ENCODE measurements at places on chromosomes 3 and 15.

DNA sequence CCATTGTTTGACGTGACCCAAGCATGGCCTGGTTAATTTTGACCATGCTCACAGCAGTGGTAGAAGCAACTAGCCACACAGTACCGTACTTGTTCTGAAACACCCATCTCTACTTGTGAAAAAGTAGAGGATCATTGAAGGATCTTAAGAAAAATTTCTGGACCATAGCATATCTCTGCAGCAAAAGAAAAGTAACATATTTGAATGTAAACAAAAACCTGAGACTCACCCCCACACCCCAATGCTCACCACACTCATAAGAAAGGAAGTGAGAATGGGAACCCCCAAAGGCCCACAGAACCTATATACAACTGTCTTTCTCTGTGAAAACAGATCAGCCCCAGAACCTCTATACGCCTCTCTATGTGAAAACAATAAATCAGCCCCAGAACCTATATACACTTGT is 33.8 kb upstream of the TFRC start:
- no peak for DNase-seq

- no peak for DNase-seq
Measured at GRCh38 chr3:158368271-158368670, 202.7 kb upstream of the MLF1 start.

GRCh38 chr3:104604326-104605010 is 762.2 kb upstream of the ALCAM start:
- DNase-seq: no peak

- DNase-seq: peak; percentile 37
Measured at GRCh38 chr3:132788301-132788671, 66.1 kb upstream of the NPHP3 start.

DNA sequence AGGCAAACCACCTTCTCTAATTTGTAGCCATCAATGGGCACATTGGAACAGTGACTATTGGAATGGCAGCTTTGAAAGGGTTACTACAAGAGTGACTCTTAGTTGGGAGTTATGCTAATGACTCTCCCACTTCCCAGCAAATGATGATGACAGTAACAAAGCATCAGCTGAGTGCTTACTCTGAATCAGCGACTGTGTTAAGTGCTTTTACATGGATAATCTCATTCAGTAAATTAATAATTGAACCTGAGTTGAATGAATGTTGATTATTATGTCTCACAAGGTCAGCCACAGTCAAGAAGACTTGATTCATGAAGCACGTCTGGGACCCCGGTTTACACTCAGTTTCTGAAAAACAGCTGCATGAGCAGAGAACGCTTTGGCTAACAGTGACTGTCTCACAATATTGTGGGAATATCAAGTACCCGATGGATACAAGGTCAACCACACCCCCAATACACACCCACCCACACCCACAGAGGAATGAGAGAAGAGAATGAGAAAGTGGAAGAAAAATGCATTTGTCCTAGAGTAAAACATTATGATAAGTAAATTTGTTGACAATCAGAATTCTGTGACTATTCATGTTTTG is 242.0 kb upstream of the FEZF2 start:
- no peak for DNase-seq

DNA sequence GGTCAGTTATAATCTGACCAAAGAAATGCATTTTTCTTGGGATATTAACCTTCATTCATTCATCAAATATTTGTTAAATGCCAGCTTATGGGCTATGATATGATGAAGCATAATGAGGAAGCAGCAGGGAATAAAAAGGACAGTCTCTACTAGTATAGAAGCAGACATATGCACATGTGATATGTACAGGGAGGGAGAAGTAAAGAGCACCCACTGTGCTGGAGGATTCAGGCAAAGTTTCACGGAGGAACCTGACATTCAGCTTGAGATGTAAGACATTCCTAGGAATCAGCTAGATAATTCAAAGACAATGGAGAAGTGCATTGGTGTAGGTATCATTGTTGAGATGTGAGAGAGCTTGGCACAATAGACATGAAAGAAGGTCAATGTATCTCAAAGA is 450.7 kb downstream of the LPP start:
- DNase-seq: no peak

GRCh38 chr3:178960181-178960580 is 111.4 kb downstream of the ZMAT3 start:
- DNase-seq: no peak

DNA sequence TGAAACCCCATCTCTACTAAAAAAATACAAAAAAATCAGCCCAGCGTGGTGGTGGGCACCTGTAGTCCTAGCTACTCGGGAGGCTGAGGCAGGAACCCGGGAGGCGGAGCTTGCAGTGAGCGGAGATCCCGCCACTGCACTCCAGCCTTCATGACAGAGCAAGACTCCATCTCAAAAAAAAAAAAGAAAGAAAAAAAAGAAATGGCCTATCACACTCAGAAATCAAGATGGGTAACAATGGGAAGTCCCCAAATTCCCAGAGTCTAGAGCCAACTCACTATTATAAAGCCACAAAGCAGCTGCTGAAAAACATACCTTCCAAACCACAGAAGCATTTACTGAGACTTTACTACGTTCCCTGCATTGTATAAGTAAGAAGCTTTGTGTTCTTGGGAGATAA is 7.5 kb downstream of the HDGFL3 start:
- no peak for DNase-seq

DNA sequence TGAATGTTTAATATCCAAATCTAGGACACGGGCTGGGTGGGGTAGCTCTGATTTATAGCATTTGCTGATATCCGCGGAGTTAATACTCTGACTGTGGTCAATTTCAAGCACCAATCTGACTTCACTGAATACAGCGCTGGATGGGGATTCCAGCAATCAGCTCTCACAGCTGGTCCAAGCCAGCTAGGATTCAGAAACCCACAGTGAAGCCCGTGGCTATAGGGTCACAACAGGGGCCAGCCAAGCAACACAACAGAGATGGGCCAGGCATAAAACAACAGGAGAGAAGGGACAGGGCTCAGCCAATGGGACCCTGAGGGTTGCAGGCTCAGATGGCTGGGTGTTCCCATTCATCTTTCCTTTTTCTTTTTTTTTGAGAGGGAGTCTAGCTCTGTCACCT is 5.4 kb upstream of the LMAN1L start:
- no peak for DNase-seq

DNA sequence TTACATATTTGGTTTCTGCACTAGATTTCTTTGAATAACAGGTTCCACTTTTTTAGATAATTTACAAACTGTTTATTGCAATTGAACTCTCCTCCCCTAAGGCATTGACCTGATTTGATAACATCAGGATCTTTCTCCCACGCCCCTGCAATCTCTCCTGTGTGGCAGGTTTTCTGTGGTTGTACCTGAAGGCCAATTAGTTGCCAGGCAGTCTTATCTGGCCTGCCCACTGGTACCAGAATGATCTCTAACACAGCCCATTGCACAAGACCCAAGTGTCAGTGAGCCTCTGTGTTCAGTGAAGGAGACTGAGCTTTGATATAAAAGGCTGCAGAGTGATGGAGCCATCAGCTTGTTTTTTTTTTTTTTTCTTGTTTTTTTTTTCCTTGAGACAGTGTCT is 3.3 kb downstream of the ACAD9 start:
- DNase-seq: no peak

- peak; percentile 59 for DNase-seq
Measured at GRCh38 chr3:69079269-69080159, 651 bp downstream of the UBA3 start.

- DNase-seq: no peak
Measured at GRCh38 chr3:16011376-16011775, 163.1 kb upstream of the GALNT15 start.

- no peak for DNase-seq
Measured at GRCh38 chr3:67495751-67496150, 158.7 kb downstream of the SUCLG2 start.

- no peak for DNase-seq
Measured at GRCh38 chr3:45272032-45272810, 46.1 kb upstream of the TMEM158 start.

DNA sequence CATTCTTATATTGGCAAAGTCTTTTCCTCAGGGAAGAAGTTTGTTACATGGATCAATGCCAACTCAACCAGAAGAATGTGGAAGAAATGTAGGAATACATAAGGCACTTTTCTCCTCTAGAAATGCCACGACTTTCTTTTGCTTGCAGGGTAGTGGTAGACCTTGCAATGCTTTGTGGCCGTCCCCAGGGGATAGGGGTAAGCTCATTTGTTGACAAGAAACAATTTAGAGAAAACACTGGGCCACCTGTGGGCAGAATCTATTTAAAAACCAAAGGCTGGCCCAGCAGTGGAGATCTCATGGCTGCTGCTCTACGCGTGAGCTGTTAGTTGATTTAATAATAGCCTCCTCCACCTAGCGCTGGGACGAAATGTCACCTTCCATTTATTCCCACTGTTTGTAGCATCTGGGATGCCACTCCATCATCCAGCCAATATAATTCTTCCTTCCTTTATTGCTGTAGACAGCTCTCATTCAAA is 64.6 kb upstream of the PFN2 start:
- no peak for DNase-seq

DNA sequence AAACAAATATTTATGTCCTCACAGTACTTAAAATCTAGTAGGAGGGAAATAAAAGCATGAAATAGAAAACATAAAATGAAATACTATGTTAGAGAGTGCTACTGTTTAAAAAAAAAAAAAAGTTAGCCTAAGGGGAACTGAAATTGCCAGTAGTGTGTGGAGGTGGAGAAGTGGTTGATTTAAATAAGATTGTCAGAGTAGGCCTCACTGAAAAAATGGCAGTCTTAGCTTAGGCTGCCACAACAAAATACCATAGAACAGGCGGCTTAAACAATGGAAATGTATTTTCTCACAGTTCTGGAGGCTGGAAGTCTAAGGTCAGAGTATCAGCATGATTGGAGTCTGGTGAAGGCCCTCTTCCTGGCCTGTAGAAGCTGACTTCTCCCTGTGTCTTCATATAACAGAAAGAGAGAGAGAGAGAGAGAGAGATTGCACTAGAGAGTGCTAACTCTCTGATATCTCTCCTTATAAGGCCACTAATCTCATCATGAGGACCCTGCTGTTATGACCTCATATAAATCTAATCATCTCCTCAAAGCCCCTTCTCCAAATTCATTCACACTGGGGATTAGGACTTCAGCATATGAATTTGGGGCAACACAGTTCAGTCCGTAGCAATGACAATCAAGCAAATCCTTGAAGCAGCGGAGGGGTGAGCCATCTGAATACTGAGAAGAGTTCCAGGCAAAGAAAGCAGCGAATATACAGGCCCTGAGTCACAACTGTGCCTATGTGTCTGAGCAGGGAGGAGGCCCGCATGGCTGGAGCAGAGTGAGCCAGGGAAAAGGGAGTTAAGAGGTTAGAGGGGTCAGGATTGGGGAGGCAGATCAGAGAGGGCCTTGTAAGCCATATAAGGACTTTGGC is 23.6 kb upstream of the LRRC34 start:
- no peak for DNase-seq

GRCh38 chr3:8307545-8308110 is 194.0 kb upstream of the LMCD1 start:
- no peak for DNase-seq

GRCh38 chr15:44666210-44667038 is 3.0 kb upstream of the SPG11 start:
- DNase-seq: no peak

DNA sequence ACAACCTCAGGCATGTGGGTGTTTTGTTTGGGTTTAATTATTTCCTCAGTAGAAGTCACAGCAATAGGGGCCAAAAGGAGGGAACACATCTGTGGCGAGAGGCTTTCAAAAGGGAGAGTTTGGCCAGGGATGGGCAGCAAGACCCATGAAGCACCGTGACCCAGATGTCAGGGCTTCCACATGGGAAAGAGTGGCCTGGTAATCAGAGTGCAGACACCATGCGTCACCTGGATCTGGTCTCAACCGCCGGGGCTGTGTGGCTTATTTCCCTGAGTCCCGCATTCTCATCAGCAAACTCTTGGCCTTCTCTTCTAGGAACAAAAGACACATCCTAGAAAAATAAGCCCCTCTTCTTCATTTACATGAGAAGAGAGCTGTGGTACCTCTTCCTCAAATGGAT is 12.4 kb upstream of the MUSTN1 start:
- no peak for DNase-seq

- DNase-seq: no peak
Measured at GRCh38 chr3:19348941-19349564, 200.7 kb downstream of the KCNH8 start.

DNA sequence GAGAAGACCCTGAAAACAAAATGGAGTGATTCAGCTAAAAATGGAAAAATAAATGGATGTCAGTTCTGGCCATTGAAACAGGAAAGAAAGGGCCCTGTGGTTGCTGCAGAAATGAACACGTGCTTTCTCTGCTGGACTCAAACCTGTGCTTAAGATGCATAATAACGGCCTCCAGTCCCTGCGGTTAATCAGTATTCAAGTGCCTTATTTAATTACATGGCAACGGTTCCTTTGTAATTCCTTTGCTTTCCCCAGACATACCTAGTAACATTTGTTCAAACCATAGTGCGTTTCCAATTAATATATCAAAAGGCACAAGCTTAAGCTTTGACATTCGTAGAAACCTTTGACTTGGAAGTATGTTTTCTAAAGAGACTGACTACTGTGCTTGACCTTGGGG is 428.3 kb downstream of the GABRG3 start:
- no peak for DNase-seq

- DNase-seq: no peak
Measured at GRCh38 chr3:187763850-187764648, 18.8 kb upstream of the BCL6 start.

DNA sequence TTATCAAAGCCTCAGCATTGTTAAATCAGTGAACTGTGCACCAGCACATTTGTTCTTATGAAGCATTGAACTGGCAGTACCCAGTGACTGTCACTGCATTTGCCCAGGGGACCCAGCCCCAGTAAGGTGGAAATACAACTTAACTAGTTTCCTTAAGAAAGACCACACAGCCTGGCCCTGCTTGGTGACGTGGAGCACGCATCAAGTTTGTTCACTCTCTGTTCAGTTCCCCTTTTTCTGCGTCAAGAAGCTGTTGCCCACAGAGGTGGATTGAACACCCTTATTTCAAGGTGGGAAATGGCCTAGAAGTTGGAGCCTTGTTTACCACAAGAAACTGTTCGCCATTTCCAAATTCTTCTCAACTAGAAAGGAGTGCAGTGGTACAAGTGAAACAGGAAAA is 69.9 kb upstream of the AGBL1 start:
- DNase-seq: no peak

DNA sequence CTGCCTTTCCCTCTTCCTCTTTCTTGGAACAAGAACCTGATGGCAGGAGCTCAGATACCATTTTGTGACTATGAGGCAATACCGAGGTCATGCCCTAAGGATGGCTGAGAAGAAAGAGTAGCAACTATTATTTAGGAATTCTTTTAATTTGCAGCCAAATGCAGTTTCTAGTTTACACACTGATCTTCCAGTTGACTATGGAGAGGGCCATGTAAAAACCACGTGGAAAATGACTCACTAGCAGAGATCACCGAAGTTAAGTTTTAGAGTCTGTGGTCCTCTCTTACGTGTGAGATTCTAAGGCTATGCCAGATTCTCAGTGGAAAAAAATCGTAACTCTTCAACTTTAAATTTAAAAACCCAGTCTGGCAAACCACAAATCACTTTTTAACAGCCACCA is 7.8 kb downstream of the BNC1 start:
- no peak for DNase-seq
